ENCODE measurements at places on chromosomes 11 and 22. TPM values are rescaled to one million over a fixed set of nuclear protein-coding genes. Genes with fewer than 3 reads are reported as not detected.

Gene DEFB131B
- total RNA-seq = not detected

Gene SCGB2A2
- not detected for total RNA-seq

Gene POU2AF1
- total RNA-seq = not detected

Gene CCDC88B
- total RNA-seq = 11.2 TPM

Gene MS4A15
- total RNA-seq = 0.17 TPM

Gene OR10A3
- total RNA-seq = not detected

Gene SWAP70
- 37.5 TPM for total RNA-seq

All from H1 (cell line).